Uterus (tissue), 4 donors: ENCODE measurements at places on chromosomes 5 and 9. TPM values are rescaled to one million over a fixed set of nuclear protein-coding genes. Genes with fewer than 3 reads are reported as not detected.

Gene PCDHB2
- total RNA-seq = 4.9 TPM

Gene MUSK
- not detected for total RNA-seq

Gene QRFP
- total RNA-seq = not detected

Gene CDKN2AIPNL
- 24.5 TPM for total RNA-seq

Gene APBA1
- total RNA-seq = 3.6 TPM

Gene FOXD4L3
- not detected for total RNA-seq

Gene ADAMTS19
- 46.9 TPM for total RNA-seq

Gene WDR38
- 1.9 TPM for total RNA-seq

Gene SLC25A2
- total RNA-seq = 0.28 TPM

Gene GFI1B
- not detected for total RNA-seq

Gene GALT
- total RNA-seq = 48.8 TPM

Gene LPAR1
- 38.0 TPM for total RNA-seq

Gene GDA
- 26.6 TPM for total RNA-seq

Gene UBE2R2
- 19.1 TPM for total RNA-seq

Gene ANKRD20A1
- 2.4 TPM for total RNA-seq

Gene NAA35
- total RNA-seq = 11.5 TPM

Gene PFDN1
- total RNA-seq = 92.6 TPM

Gene DOCK8
- 28.5 TPM for total RNA-seq

Gene LHX2
- total RNA-seq = not detected

Gene IRX1
- total RNA-seq = not detected

Gene SLC1A3
- total RNA-seq = 5.6 TPM

Gene MEIKIN
- not detected for total RNA-seq

Gene LEAP2
- not detected for total RNA-seq

Gene TXNDC8
- total RNA-seq = not detected

Gene OMD
- total RNA-seq = 24.4 TPM

Gene SRD5A1
- 10.0 TPM for total RNA-seq

Gene POU5F2
- 6.4 TPM for total RNA-seq

Gene FGD3
- 0.29 TPM for total RNA-seq

Gene SEMA4D
- total RNA-seq = 17.7 TPM

Gene ZNF658
- total RNA-seq = 27.8 TPM

Gene C9orf153
- total RNA-seq = 1.5 TPM

Gene CDO1
- total RNA-seq = 33.9 TPM

Gene NAIP
- 23.2 TPM for total RNA-seq

Gene TAF11L10
- not detected for total RNA-seq

Gene KCNV2
- total RNA-seq = not detected

Gene PCDHGC5
- total RNA-seq = 3.3 TPM

Gene ANKRD55
- not detected for total RNA-seq

Gene ZNF483
- 60.2 TPM for total RNA-seq

Gene TNPO1
- total RNA-seq = 135 TPM

Gene FOXD1
- 0.28 TPM for total RNA-seq

Gene ZCCHC10
- 21.8 TPM for total RNA-seq
